ENCODE measurements at places on chromosomes 5 and 9. TPM values are rescaled to one million over a fixed set of nuclear protein-coding genes. Genes with fewer than 3 reads are reported as not detected.
A peak's percentile ranks its signal among the peaks of the same experiment; 100 is the strongest.

GRCh38 chr9:133609311-133610098 is at the start of gene FAM163B:
Gene FAM163B, minus strand, starts transcription at chr9:133609389. Its CDS starts 29,166 bp downstream, at chr9:133580223.
- no peak for DNase-seq

DNA sequence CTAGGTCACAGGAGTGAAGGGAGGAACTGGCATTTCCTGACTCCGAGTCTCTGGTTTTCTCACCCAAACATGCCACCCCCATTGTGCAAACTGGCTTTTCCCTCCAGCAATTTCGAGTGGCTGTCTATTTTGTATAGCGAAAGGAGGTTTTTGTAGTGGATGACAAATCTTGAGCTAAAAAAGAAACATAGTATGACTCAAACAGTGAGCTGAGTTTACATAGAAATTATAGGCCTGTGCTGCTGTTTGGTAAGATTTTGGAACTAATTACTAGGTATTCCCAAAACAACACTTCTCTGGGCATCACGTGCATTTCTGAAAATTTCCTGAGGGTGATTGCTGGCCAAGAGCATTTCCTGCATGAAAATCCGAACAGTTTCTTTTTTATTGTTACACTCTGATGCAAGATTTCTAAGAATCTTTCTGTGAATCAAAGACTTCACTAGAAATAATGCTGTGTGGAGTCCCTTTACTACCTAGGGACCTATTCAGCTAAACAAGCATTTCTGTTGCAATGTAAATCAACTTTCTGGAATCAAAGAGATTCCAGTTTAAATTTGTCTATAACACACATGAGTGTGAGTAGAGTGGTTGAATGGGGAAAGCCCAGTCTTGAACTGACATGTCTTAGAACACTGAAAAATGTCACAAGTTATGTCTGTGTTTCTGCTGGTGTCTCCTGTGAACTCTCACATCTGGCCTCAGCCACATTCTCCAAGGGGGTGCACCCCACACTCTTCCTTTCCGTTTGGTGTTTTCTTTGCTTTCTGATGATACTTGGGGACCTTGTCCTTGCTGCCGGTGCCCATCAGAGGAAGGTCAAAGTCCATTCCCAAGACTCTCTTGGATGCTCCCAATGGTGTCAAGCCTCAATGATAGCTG is 33.3 kb upstream of the DAPK1 start:
- no peak for DNase-seq

- DNase-seq, result no peak
These were observed 38.7 kb downstream of the SLC28A3 start for GRCh38 chr9:84301851-84302250.

DNA sequence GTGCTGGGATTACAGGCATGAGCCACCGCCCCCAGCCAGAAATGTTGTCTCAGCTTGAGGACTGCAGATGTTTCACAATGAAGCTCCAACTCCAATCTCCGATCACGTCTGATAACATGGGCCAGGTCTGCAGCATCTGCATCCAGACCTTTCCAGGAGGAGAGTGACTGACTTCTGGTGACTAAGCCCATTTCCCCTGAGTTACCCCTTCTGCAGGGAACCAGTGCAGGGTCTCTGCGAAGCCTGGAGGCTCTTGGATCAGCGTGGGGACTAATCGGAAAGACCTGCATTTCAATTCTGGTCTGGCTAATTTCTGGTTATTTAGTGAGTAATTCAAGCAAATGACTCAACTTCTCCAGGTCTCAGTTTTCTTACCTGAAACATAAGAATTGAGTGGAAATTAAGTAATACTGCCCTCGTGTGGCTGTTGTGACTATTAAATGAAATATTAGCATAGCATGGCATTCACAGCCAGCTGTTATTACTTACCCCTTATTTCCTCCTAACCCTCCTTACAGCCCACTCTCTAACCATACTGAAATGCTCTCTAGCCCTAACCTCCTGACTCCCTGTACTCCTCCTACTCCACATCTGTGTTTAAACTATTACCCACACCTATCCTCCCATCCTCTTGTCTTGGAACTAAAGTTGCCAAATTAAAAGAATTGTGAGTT is 2.2 kb upstream of the GNPDA1 start:
- no peak for DNase-seq

DNA sequence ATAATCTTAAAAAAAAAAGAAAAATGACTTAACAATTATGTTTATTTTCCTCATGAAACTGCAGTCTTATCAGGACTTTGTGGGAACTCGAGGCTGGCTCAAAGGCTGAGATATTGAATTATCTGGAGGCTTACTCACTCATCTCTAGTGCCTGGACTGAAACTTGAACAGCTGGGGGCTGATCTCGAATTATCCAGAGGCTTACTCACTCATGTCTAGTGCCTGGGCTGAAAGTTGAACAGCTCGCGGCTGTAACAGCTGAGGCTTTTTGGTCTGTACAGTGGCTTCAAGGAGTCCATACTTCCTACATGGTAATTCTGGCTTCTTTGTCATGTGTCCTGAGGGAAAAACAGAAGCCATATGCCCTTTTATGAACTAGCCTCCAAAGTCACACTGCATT is 371.9 kb downstream of the CETN3 start:
- no peak for DNase-seq

DNA sequence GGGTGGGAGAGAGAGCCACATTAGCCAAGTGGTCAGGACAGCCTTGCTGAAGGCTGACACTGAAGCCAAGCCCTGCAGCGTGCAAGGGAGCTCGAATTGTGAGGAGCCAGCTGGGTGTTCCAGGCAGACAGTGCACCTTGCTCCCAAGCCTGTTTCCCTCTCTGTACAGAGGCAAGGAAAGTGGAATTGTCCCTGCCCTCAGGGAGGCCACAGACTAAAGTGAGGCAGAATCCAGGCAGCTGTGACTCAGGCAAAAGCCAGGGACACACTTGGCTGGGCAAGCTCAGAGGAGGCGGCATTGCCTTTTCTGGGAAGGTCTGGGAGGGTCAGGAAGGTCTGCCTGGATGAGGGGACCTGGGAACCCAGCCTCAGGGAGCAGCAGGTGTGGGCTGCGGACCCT is 50.2 kb upstream of the LMX1B start:
- no peak for DNase-seq

DNA sequence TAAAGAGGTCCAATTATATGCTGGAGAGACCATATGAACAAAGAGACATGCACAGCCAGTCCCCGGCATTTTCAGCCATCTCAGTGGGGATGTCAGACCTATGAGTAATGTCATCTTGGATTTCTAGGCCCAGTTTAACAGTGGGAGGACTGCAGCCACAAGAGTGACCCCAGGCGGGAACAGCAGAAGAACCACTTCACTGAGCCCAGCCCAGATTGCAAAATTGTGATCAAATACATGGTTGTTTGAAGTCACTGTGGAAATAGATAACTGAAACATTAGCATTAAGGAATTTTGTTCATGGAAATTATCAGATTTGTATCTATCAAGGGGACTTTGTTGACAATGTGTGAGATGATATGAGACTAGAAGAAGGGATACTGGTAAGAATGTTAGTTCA is 42.1 kb upstream of the C9orf57 start:
- no peak for DNase-seq

GRCh38 chr9:91085517-91086291 is 276.0 kb downstream of the AUH start:
- no peak for DNase-seq

DNA sequence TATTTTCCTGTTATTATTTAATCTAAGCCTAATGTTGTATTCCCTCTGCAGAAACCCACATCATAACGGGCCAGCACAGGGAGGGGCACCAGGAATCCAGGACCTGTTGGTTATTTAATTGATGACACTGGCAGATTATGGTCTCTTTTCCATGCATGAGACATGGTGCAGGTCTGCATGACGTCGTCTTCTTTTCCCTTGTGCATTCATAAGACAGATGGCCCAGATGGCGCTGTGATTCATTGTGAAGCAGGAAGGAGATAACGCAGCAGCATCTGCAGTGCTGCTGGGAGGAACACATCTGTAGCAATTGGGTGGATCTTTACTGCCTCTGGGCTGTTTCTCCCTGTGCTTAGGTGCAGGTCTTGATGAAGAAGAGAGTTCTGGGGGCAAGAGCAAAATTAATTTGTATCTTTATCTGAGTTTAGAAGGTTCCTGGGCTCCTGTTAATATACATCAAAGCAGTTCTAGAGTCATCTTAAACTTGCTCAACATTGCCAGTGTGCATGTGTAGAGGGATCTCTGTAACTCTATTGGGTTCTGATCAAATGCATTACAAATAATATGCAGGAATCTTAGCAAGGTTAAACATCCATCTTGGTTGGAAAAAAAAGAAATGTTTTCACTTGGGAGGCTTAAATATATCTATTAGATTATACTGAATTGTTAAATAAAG is 176.1 kb downstream of the PCSK1 start:
- DNase-seq, result no peak

DNA sequence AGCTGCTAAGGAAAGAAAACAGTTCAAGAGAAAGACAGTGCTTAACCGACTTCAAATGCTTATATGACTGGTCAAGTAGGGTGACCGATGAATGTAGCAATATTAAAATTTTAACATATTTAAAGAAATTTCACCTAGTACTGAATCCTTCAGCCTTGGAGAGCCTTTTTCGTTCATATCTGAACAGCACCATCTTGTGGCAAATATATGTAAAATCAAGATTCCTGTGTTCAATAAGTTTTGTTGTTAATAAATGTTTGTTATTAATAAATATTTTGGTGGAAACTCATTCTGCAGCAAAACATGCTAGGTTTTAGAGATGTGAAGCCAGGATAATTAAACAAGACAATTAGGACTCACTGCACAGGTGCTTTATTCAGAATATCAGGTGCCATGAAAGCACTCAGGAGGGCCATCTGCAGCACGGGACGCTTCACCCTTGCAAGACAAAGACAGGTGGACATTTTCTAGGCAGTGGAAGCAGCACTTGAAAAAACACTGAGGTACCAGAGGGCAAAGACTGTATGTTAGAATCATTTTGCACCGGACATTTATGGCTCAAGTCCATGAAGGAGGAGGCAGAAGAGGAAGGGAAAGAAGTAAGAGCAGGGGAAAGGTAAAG is 15.6 kb downstream of the TICAM2 start:
- DNase-seq, result no peak

DNA sequence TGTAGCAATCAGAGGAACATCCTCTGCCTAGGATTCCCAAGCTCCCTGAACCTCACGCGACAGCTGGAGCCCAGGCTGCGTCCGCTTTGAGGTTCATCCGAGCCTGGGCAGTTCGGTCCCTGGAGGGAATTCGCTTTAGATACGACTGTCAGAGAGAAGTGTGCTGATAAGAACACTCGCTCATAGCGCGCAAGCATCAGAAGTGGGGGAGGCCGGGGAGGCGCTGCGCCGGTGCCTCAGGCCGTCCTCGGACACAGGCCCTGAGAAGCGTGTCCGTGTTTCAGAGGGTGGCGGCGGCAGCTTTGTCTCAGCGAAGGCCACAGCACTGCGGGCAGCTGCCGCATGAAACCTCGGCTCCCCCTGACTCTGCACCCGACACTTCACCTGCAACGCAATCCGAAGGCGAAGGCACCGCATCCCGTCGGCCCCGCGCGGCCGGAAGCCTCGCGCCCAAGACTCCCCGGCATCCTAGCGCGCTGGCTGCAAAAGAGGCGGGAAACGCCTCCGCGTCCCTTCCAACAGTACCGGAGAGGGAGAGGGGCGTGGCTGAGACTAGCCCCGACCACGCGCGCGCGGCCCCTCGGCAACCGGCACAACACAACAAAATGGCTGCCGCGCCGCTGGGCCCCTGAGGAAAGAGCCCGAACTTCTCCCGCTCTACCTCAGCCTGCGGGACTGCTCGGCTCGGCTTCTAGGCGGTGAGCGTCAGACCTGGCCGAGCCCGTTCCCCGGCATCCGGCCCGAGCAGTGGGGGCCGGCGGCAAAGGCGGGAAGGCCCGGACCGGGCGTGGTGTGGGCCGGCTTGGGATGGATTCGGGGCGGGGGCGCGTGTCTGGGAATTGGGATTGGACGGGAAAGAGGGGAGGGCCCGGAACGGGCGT is at the start of gene CNTRL:
TSS of gene CNTRL (plus strand) at position 586 of the 881 bp plus-strand sequence. CDS start 13,372 bp downstream, outside the sequence.
- peak; percentile 94 for DNase-seq

DNA sequence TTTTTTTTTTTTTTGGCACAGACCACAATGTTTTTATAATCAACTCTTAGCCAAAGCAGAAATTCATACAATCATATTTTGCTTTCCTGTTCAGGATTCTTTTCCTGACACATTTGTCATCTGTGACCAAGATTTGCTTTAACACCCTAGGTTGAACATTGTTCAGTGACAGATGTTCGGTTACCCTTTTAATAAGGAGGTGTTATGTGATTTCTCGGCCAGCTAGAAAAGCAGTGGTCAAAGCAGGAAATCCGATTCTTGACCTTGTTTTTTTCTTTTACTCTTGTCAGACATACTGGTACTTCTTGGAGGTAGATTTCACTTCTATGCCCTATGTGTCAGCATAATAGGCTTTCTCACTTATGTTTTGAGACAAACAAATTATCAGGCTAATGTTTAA is 335.3 kb upstream of the ACTBL2 start:
- DNase-seq, result no peak

GRCh38 chr5:126628102-126628501 is 27.4 kb downstream of the PHAX start:
- DNase-seq, result no peak

CCIN gene
- not detected for total RNA-seq

SH3RF2 gene
- total RNA-seq, result 309 TPM

FOXD4L4 gene
- not detected for total RNA-seq

GMCL2 gene
- not detected for total RNA-seq

GKAP1 gene
- total RNA-seq, result 25.2 TPM

Measured in Right ventricle myocardium superior (tissue), 1 donor.